ENCODE measurements at places on chromosomes 13 and 19. TPM values are rescaled to one million over a fixed set of nuclear protein-coding genes. Genes with fewer than 3 reads are reported as not detected.

Gene ICAM3
- 0.53 TPM for polyA plus RNA-seq

Gene SLC7A10
- polyA plus RNA-seq = not detected

Gene KIR2DL3
- not detected for polyA plus RNA-seq

Gene CGB1
- polyA plus RNA-seq = not detected
